ENCODE measurements at places on chromosomes 6 and 20.

DNA sequence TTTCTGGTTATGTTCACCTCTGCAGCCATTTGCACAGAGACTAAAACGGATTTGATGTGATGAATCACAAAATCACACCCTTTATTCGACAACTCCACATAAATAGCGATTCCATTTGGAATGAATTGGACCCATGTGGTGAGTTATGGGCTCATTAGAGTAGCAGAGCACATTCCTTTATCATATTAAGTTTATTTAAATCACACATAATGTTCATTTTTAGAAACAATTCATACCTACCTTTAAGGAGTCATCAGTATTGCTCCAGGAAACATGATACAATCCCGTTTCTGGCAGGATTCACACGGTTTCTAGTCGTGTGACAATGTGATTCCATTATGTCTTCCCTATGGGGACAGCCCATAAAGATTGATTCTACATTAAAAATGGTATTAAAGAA, 303.5 kb downstream of the CDH4 start:
- no peaks in the 10 kb centered on the region for H3K4me1 ChIP-seq
- H3K36me3 ChIP-seq, result no peaks in the 10 kb centered on the region
- DNase-seq, result no peak
- H3K27me3 ChIP-seq, result no peaks in the 10 kb centered on the region
- no peak overlapping the region for H3K27ac ChIP-seq

DNA sequence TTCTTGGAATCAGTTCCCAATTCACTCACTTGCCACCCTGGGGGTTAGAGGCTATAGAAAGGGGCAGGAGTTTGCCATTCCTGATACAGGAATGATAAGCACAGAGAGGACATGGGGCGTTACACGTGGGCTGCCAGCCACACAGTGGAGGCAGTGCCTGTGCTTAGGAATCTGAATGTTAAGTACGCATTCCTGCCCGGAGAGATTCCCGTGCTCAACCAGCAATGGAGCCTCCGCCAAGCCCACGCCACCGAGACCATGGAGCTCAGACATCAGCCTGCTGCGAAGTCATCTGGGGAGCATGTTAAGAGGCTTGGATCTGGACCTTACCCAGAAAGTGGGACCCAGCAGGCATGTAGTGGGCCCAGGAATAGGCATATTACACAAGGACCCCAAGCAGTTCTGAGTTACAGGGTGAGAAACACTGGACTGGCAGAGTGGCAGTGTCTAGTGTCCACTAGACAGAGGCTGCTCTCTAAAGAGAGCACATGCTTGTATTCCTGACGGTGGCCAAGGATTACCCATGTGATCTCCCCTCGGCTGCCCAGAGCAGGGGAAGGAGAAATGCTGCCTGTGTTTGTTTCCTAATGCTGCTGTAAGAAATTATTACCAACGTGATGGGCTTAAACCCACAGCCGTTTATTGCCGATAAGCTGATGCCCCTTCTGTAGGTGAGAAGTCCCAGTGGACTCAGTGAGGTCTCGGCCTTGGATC, 138.2 kb downstream of the BMP7 start:
- H3K27me3 ChIP-seq, result no peaks in the 10 kb centered on the region
- H3K27ac ChIP-seq, result peak overlapping the region; percentile 67
- no peak overlapping the region for H3K4me3 ChIP-seq
- no peak for DNase-seq
- no peaks in the 10 kb centered on the region for H3K36me3 ChIP-seq

GRCh38 chr6:100134703-100135102, 140.7 kb upstream of the MCHR2 start:
- no peaks in the 10 kb centered on the region for H3K27me3 ChIP-seq
- no peak for DNase-seq
- no peak overlapping the region for H3K27ac ChIP-seq
- no peaks in the 10 kb centered on the region for H3K4me1 ChIP-seq
- H3K36me3 ChIP-seq, result no peaks in the 10 kb centered on the region

DNA sequence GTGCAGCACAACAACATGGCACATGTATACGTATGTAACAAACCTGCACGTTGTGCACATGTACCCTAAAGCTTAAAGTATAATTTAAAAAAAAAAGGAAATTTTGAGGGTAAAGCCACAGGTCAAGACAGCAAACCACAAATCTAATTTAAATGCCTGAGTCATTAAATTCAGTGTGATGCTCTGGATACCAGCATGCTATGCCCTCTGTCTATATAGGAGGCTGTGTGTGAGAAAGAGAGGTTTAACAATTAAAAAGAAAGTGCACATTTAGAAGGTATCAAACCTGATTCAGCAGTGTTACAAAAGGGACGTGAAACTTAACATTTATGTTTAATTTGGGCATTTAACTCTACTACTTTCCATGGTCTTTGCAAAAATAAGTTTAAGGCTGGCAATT, 276.3 kb downstream of the ADGRB3 start:
- H3K27ac ChIP-seq, result no peak overlapping the region
- no peaks in the 10 kb centered on the region for H3K27me3 ChIP-seq
- no peaks in the 10 kb centered on the region for H3K36me3 ChIP-seq
- no peak for DNase-seq
- no peak overlapping the region for H3K4me3 ChIP-seq

DNA sequence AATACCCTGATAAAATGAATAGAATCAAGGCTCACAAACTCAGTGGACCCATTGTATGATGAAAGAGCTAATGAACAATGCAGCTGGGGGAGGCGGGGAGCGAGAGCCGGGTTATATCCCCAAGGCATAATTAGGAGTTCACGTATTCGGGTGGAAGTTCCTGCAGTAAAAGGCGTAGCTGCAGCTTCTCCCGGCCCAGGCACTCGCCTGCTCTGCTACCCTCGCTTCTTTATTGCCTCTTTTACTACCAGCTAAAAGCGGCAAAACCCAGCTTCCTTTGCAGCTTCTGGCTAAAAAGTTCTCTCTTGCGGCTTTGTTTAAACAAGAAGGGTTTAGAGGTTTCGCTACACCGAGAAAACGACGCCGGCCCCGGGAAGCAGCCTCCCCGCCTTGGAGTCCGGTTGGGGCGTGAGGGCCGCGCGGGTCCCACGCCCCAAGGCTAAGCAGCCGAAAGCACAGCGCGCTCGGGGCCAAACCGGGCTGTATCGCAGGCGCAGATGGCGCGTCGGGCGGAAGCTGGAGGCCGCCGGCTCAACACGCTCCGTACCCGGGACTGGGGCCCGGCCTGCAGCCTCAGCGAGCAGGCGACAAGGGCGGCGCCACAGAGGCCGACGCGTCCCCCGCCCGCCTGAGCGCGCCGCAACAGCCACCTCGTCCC, 1.6 kb downstream of the ZBTB2 start:
- H3K4me1 ChIP-seq, result peaks cover 33% of the 10 kb centered on the region
- H3K27me3 ChIP-seq, result no peaks in the 10 kb centered on the region
- DNase-seq, result peak; percentile 77
- H3K4me3 ChIP-seq, result peak overlapping the region; percentile 51
- peak overlapping the region; percentile 99 for H3K27ac ChIP-seq

- no peaks in the 10 kb centered on the region for H3K27me3 ChIP-seq
- no peaks in the 10 kb centered on the region for H3K36me3 ChIP-seq
- DNase-seq, result no peak
- H3K4me1 ChIP-seq, result no peaks in the 10 kb centered on the region
Observed at GRCh38 chr20:56352345-56353055, 6.3 kb upstream of the FAM210B start.

DNA sequence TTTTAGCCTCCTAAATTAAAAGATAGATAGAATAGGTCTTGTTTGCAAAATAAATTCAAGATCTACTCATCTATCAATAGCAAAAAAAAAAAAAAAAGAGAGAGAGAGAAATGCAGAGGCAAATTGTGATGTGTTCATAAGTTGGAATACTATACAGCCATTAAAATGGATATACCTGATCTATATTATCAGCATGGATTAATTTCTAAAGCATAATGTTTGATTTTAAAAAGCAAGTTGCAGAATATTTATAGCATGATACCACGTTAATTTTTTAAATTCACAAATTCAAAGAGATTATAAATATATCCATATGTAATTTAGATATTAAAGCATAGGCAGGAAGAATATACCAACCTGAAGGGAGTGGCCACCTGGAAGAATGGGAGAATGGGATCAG, 114.9 kb upstream of the PTPRT start:
- H3K27ac ChIP-seq, result no peak overlapping the region
- no peaks in the 10 kb centered on the region for H3K36me3 ChIP-seq
- no peaks in the 10 kb centered on the region for H3K4me1 ChIP-seq
- no peaks in the 10 kb centered on the region for H3K27me3 ChIP-seq
- H3K4me3 ChIP-seq, result no peak overlapping the region

GRCh38 chr6:96186516-96187195, 170.9 kb downstream of the FUT9 start:
- DNase-seq, result no peak
- H3K27me3 ChIP-seq, result no peaks in the 10 kb centered on the region
- no peaks in the 10 kb centered on the region for H3K36me3 ChIP-seq
- H3K4me1 ChIP-seq, result no peaks in the 10 kb centered on the region

- H3K4me1 ChIP-seq, result peaks cover 6% of the 10 kb centered on the region
- H3K27me3 ChIP-seq, result peaks cover 6% of the 10 kb centered on the region
- no peaks in the 10 kb centered on the region for H3K36me3 ChIP-seq
- no peak overlapping the region for H3K4me3 ChIP-seq
- H3K27ac ChIP-seq, result no peak overlapping the region
Observed at GRCh38 chr6:75213112-75213511, 7.3 kb upstream of the COL12A1 start.

DNA sequence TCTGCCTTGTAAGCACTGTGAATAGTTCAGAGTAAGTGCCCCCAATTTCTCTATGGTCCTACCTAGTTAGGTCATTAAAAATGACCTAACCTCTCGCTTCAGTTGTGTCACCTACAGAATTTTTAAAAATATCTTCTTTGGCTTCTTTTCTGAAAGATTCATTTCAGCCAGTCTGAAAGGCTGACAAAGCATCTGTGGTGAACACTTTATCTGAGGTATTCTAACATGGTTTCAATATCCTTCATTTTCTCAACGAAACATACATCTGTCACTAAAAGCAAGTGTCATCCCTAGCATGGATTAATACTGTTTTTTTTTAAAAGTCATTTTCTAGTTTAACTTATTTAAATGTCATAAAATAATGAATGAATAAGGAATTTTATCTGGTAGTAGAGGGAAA, 5.1 kb downstream of the DPM1 start:
- DNase-seq, result no peak
- no peaks in the 10 kb centered on the region for H3K27me3 ChIP-seq
- H3K27ac ChIP-seq, result no peak overlapping the region
- no peak overlapping the region for H3K4me3 ChIP-seq
- no peaks in the 10 kb centered on the region for H3K4me1 ChIP-seq
- H3K36me3 ChIP-seq, result no peaks in the 10 kb centered on the region

DNA sequence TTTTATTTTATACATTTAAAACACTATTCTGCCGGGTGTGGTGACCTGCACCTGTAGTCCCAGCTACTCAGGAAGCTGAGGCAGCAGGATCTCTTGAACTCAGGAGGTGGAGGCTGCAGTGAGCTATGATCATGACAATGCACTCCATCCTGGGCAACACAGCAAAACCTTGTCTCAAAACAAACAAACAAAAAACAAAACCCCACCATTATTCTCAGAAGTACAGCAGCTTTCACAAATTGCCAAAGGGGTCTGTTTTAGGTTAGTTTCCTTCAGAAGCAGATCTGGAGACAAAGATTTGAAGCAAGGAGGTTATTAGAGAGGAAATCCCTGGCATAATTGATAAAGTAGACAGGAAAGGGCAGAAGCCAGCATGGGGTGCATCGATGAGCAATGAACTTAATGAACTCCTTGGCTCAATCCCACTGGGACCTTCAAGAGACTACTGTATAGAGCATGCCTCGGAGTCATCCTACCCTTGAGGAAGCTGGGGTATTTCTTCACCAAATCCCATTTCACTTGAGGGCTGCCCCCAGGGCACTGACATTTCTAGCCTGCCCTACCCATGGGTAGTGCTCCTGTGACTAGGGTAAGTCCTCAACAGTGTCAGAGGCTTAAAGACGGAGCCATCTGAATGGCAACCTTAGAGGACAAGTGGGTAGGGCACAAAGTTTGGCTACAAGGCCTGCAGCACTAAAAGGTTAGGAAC, 43.2 kb upstream of the DDR1 start:
- H3K27ac ChIP-seq, result peak overlapping the region; percentile 48
- no peak overlapping the region for H3K4me3 ChIP-seq
- no peak for DNase-seq
- no peaks in the 10 kb centered on the region for H3K27me3 ChIP-seq
- peaks cover 29% of the 10 kb centered on the region for H3K4me1 ChIP-seq

- H3K27me3 ChIP-seq, result no peaks in the 10 kb centered on the region
- H3K4me3 ChIP-seq, result no peak overlapping the region
- H3K36me3 ChIP-seq, result no peaks in the 10 kb centered on the region
Observed at GRCh38 chr20:20274821-20275220, 93.1 kb upstream of the INSM1 start.

- DNase-seq, result peak; percentile 78
- H3K4me3 ChIP-seq, result peak within 1 kb of the TSS; percentile 79
- peaks cover 15% of the 10 kb centered on the region for H3K4me1 ChIP-seq
- no peaks in the 10 kb centered on the region for H3K36me3 ChIP-seq
- peaks cover 56% of the 10 kb centered on the region for H3K27me3 ChIP-seq
Observed at GRCh38 chr6:107489636-107490565, at the start of gene SOBP. SOBP (plus strand) TSS chr6:107490117; CDS start chr6:107490617, 500 bp downstream.

GRCh38 chr20:31806564-31807355, 12.4 kb upstream of the MYLK2 start:
- no peak overlapping the region for H3K27ac ChIP-seq
- H3K4me3 ChIP-seq, result no peak overlapping the region
- no peak for DNase-seq

- no peaks in the 10 kb centered on the region for H3K4me1 ChIP-seq
- no peaks in the 10 kb centered on the region for H3K36me3 ChIP-seq
- H3K27me3 ChIP-seq, result no peaks in the 10 kb centered on the region
- no peak overlapping the region for H3K4me3 ChIP-seq
- no peak for DNase-seq
Observed at GRCh38 chr6:90892271-90892670, 305.4 kb upstream of the MAP3K7 start.

GRCh38 chr6:130615816-130616215, 211.4 kb upstream of the SMLR1 start:
- no peaks in the 10 kb centered on the region for H3K27me3 ChIP-seq
- H3K27ac ChIP-seq, result no peak overlapping the region
- no peak overlapping the region for H3K4me3 ChIP-seq
- no peaks in the 10 kb centered on the region for H3K36me3 ChIP-seq

- no peak overlapping the region for H3K27ac ChIP-seq
- no peak overlapping the region for H3K4me3 ChIP-seq
- H3K4me1 ChIP-seq, result peaks cover 4% of the 10 kb centered on the region
- DNase-seq, result no peak
- H3K27me3 ChIP-seq, result no peaks in the 10 kb centered on the region
Observed at GRCh38 chr6:47534063-47534462, 56.5 kb downstream of the CD2AP start.

DNA sequence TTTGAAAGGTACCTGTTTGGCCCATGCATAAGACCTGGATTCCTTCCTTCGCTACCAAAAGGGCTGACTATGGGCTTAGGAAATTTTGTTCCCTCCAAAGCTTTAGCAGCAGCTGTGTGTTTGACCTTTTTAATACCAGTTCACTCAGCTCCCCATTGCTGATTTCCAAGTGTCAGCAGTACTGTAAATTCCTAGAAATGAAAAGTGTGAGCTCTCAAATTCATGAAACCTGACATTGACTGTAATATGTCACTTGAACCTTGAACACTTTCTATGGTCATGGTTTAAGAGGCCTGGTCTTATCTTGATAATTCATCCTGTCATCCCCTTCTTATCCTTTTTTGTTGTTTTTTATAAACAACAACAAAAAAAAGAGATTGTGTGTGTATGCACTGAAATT, 31.7 kb downstream of the STAU1 start:
- no peaks in the 10 kb centered on the region for H3K27me3 ChIP-seq
- H3K4me1 ChIP-seq, result peaks cover 9% of the 10 kb centered on the region
- no peak overlapping the region for H3K27ac ChIP-seq
- DNase-seq, result no peak
- no peaks in the 10 kb centered on the region for H3K36me3 ChIP-seq
- no peak overlapping the region for H3K4me3 ChIP-seq

Data from hepatocyte (in vitro differentiated cells).